ENCODE measurements at places on chromosomes 6 and 20. TPM values are rescaled to one million over a fixed set of nuclear protein-coding genes. Genes with fewer than 3 reads are reported as not detected.

The SRC gene
- total RNA-seq = 7.6 TPM

The OR2B2 gene
- total RNA-seq = not detected

The PACRG gene
- total RNA-seq = not detected

The PPDPF gene
- 93.2 TPM for total RNA-seq

The OPRM1 gene
- not detected for total RNA-seq

The LY6G6F gene
- total RNA-seq = not detected

The RPS10 gene
- 3,936 TPM for total RNA-seq
